NB4 (cell line): ENCODE measurements at places on chromosomes 4 and X.

- peak; percentile 97 for DNase-seq
Measured at GRCh38 chrX:47581731-47582647, at the start of gene TIMP1. Gene TIMP1, plus strand, starts transcription at chrX:47582436. Its CDS starts 980 bp downstream, at chrX:47583416.

- DNase-seq = no peak
Measured at GRCh38 chr4:112514647-112515197, 1.3 kb downstream of the NEUROG2 start.

- no peak for DNase-seq
Measured at GRCh38 chrX:132520213-132520612, 31.4 kb upstream of the MBNL3 start.

DNA sequence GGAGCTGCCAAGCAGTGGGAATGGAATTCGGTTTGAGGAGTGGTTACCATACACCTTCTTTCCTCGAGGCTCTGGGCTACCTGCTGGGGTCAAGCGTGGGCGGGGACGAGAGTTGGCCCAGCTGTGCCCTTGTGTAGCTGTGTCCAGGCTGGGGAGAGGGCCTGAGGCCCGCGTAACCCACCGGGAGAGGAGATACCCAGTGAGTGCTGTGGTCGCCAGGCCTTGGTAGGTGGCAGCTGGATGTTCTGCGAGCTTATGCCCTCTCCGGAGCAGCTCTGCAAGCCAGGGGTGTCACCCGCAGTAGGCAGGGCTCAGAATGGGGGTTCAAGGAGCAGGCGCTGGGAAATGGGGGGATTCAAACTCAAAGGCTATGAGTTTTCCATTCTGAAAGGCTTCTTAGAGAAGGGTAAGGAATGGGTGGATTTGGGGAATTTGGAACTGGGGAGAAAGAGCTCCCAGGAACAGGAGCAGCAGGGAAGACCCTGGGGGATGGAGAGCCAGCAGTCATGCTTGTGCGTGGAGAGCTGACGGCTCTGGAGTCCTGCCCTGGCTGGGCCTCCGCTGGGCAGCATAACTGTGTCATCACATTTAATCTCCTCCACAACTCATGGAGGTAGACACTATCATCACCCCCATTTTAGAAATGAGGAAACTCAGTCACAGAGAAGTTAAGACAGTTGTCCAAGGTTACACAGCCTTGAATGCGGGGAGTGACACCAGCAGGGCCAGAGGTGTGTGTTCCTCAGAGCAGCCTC lies 117.5 kb downstream of the SORCS2 start:
- DNase-seq = no peak

DNA sequence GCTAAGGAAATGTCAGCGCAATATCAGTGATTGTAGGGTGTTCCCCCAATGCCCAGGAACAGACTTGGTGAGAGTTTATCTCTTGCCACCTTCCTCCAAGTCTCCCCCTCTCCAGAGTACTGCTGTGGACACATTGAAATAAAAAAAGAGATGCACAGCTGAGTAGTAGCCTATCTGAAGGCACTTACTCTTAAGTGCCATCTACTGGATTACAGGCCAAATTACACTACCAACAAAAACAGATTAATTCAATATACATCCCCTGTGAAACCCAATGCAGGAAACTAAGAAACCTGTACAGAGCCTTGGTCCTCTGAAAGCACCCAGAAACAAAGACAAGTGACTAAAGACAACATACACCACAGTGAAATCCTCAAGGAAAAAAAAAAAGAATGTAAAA lies 460.3 kb downstream of the ZIC3 start:
- peak; percentile 13 for DNase-seq

GRCh38 chrX:117508021-117508420 lies 608.6 kb downstream of the KLHL13 start:
- DNase-seq = no peak

DNA sequence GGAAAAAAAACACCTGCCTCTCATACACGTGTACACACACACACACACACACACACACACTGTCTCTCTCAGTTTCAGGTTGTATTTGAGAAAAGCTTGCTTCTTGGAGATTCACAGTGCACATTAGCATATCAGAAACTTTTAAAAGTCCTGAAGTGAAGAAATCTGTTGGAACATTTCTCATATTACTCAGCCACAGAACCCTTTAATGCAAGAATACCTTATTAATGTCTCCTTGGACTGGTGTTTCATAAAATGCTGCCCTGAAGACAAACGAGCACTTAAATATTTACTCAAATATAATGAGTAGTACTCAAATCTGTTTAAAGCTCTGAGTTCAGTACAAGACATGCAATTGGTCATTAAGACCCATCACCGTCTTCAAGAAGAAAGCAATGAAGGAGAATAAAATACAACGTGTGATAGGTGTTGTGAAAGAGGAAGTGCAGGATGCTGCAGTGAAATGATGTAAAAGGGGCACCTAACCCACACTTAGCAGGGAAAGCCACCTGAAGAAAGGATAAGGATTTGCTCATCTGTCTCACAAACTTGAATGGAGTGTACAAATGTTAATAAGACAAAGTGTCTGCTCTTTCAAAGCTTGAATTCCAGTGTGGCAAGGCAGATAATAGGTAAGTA lies 57.0 kb downstream of the DCLK2 start:
- no peak for DNase-seq

DNA sequence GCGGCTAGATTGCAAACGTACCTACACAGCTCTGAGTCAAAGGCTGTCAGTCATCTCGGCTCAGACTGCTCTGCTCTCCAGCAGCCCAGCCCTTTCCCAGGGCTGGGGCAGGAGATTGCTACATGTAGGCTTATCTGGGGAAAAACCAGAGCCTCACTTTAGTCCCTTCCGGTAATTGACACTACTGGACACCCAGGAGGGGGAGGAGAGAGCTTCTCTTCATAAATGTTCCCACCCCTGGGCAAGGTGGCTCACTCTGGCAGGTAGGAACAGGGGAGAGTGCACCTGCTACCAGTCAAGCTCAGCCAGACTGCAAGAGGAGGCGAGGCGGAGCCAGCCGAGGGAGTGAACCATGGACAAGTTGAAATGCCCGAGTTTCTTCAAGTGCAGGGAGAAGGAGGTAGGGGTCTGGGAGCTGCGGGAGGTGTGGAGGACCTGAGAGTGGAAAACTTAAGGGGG lies at the start of gene SLC6A14:
Gene SLC6A14, plus strand, starts transcription at position 249 of the 459 bp plus-strand sequence. Its CDS starts 104 bp downstream, at position 353.
- DNase-seq = no peak

DNA sequence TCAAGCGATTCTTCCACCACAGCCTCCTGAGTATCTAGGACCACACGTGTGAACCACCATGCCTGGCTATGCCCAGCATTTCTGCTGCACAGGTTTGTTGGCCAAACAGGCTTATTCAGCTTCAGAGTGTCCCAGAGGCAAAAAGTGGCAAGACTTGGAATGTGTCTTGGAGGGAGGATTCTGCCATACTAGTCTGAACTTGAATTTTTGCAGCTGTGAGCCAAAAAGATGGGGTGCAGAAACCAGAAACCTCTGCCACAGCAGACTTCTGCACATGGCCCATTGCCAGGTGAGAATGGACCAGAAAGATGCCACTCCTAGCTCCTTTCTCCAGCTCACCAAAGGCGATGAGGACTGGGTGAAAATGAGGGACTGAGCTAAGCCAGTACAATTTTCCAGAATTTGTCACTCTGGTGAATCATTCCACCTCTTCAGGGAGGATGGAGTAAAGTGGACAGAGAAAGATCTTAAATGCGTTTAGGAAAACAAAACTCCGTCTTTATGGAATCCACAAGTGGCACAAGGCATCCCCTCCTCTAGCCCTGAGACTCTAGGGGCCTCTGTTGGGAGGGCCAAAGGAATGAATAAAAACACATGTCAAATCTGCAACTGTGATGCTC lies 369.1 kb upstream of the CLNK start:
- no peak for DNase-seq

GRCh38 chrX:118329175-118329574 lies 16.7 kb upstream of the WDR44 start:
- DNase-seq = no peak

DNA sequence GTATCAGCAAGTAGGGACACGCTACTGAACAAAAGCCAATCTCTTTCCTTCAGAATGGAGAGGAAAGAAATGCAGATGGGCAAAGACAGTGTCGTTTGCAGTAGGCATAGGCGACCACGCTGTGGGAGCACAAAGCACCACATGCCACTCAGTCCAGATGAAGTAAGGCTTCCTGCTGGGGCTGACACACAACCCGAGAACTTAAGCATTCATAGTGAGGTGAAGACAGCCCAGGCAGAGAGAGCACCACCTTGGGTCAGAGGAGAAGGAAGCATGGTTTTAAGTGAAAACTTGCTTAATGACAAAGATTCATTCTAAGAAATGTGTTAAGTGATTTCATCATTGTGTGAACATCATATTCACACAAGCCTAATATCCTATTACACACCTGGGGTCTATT lies 238.8 kb downstream of the MGST2 start:
- DNase-seq = no peak

DNA sequence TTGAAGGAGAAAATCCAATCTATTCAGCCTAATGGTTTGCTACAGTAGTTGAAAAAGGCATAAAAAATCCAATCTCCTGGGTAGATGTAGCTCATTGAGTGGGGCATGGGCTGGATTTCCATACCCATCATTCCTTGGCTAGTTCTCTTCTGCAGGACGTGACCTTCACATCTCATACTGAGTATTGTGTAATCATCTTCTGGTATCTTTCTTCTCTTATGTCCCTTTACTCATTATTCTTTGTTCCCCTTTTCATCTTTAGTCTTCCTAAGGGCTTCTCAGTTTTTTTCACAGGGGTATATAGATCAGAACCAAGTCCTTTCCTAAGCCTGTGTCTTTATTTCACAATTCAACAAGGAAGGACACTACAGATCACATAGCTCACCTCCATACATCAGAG lies 727.6 kb upstream of the MAGEB2 start:
- peak; percentile 0 for DNase-seq

DNA sequence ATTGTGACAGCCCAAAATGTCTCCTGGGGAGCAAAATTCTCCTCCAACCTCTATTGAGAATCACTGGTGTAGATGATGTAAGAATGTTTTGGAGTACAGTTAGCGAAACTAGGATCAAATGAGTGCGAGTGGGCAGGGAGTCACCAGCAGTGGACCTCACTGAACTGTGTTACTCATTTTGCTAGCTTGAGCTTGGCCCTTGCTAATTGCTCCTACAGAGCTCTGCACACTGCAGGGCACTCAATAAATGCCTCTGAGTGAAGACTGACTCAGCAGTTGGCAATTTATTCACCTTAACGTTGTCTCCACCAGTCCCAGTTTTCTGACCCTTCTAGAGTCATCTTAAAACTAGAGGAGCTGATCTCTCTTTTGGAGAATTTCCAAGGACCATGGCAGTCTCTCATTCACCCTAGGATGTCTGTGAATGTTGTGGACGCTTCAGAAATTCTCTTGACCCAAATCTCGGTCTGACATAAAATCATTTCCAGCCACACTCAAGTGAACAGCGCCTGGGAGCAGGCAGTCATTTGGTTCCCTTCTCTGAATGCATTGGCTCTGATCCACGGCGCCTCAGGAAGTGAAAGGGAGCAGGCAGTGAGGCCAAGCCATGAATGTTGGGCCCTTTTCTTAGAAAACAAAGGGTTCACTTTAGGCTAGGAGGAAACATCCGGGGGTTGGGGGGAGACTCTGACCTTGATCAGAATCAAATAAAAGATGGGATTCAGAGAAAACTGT lies 148.1 kb downstream of the NWD2 start:
- no peak for DNase-seq
